Fibroblast of skin of scalp (primary cell): ENCODE measurements at places on chromosomes 3 and 15.

- DNase-seq = no peak
These were observed 231.2 kb downstream of the BBX start for GRCh38 chr3:107753976-107754375.

- DNase-seq = no peak
These were observed 52.3 kb downstream of the THSD4 start for GRCh38 chr15:71167445-71168165.

GRCh38 chr15:42088801-42089640 lies 5.3 kb downstream of the PLA2G4D start:
- no peak for DNase-seq

DNA sequence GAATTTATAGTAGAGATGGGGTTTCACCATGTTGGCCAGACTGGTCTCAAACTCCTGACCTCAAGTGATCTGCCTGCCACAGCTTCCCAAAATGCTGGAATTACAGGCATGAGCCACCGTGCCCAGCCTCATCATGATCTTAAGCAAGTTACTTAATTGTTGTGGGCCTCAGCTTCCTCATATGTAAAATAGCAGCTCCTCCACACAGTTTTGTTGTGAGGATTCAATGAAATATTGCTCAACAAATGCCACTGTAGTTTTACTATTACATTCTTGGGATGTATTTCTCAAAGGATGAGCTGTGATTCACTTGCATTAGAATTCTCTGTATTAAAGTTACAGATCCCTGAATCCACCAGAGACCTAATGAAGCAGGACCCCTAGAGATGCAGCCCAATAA lies 168.8 kb downstream of the ADAMTS9 start:
- peak; percentile 65 for DNase-seq

DNA sequence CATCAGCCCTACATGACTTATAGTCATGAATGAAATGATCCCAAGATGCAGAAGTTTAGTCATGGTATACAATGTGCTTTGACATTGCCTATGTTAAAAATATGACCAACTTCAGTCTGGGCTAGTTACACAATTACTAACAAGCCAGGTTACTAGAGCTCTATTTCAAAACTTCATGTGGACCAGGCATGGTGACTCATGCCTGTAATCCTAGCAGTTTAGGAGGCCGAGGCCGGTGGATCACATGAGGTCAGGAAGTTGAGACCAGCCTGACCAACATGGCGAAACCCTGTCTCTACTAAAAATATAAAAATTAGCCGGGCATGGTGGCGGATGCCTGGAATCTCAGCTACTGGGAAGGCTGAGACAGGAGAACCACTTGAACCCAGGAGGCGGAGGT lies 613.0 kb downstream of the CADM2 start:
- DNase-seq = no peak
